ENCODE measurements at places on chromosomes 3 and 15.

DNA sequence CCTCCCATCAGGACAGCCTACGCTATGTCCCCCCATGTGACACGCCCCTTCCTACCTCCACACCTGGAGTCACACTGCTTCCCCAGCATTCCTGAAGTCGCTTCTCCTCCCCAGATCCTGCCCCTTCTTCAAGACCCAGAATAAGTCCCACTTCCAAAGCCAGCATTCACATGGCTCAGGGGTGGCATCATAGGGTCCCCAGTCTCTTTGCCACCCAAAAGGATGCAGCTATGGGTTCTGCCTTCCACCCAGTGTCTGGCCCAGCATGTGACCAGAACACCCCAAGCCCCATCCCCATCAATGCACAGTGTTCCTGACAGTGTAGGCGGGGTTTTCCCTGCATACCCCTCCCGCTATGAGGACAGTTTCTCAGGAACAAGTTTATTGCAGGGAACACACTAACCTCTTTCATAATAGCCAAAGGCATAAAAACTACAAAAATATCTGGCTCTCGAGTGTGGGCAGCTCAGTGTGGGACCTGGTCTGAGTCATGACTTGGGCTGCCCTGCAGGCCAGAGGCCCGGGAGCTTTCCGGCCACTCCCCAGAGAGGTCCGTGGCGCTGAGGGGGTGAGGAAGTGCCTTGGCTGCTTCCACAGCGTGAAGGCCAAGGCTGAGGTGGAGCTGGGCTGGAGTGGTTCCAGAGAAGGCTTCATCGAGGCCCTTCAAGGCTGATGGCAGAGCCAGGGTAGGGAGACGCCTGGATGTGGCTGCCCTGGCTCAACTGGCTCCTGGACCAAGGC is 5.8 kb downstream of the ISLR start:
- no peak for DNase-seq

DNA sequence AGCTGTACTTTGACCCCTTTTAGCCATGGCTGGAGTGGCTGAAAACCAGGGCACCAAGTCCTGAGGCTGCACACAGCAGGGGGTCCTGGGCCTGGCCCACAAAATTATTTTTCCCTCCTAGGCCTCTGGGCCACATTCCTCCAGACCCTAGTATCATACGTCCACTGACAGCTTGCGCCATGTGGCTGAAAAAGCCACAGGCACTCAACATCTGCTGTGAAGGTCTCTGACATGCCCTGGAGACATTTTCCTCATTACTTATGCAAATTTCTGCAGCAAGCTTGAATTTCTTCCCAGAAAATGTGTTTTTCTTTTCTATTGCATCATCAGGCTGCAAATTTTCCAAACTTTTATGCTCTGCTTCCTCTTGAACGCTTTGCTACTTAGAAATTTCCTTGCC is 239.0 kb downstream of the SQOR start:
- DNase-seq: no peak

- no peak for DNase-seq
These were observed 5.7 kb downstream of the LYSMD2 start for GRCh38 chr15:51731549-51732267.

- DNase-seq: no peak
These were observed 53.7 kb downstream of the GALK2 start for GRCh38 chr15:49223536-49224274.

DNA sequence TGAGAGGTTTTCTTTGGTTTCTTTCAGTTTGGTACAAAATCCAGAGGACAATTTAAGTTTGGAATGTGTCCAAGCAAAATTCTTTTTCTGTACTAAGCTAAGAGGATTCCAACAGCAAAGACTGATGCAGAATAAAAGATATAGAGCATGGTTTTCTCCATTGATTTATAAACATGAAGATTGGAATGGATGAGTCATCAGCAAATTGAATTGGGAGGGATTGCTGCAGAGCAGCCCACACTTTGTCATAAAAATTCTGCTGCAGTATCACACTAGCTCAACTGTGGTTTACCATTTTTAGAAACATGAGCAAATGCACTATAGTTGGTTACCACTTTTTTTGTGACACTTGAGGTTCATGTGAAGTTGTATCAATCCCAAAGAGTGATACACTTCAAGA is 16.1 kb upstream of the LARP6 start:
- no peak for DNase-seq

GRCh38 chr3:9352917-9353752 is 9.7 kb upstream of the THUMPD3 start:
- peak; percentile 72 for DNase-seq

DNA sequence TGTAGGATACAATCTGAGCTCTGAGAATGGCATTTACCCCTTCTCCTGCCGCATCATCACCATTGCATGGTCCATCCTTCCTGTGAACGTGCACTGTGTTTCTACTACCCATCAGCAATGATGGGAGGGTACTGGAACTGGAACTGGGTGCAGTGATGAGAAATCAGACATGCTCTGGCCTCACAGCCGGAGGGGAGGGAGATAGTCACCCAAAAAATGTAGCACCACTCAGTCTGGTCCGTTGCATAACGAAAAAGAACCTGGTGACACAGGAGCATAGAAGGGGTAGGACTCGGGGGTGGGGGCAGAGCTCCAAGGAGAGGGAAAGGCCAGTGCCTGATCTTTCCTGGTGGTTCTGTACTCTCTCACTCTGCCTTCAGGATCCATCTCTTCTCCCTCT is 205.0 kb downstream of the RPLP1 start:
- DNase-seq: no peak

Measured in type B pancreatic cell (in vitro differentiated cells).